ENCODE measurements at places on chromosomes 16 and 17.

DNA sequence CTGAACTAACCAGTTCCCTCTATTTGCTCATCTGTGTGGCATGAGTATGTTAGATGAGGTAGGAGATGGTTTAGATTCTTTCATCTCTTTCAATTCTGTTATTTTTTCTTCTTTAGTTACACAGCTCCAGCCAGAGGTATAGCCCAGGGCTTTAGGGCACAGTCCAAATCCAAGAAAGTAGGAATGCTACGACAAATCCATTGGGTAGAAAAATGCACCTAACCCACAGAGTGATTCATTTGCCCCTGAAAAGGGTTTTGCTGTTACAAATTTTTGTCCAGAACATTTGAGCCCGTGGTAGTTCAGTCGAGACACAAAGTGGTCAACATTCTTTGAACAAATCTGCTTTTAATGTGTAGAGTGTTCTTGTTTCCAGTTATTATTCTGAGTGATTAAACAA is 250.7 kb downstream of the HS3ST3A1 start:
- peak; percentile 69 for DNase-seq

DNA sequence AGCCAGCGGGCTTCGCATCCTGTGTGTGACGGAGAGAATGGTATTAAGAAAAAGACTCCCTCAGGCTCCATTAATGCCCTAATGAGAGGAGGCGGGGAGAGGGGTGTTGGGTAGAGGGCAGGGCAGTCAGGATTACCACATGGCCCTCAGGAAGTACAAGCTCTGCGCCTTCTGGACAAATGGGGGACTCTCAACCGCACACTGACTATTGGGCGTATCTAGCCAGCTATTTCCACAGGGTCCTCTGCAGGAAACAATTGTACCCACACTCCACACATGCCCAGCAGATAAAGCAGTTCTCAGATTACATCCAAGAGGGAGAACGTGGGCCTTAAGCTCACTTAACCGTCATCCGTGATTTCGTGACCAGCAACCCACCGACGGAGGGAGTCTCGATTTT is 14.7 kb downstream of the NXN start:
- no peak for DNase-seq

- no peak for DNase-seq
Measured at GRCh38 chr16:64437706-64438324, 684.0 kb downstream of the CDH11 start.

GRCh38 chr16:352547-353403 is at the start of gene AXIN1:
AXIN1 (minus strand) TSS chr16:352723; CDS start chr16:347025, 5,698 bp downstream.
- peak; percentile 100 for DNase-seq

DNA sequence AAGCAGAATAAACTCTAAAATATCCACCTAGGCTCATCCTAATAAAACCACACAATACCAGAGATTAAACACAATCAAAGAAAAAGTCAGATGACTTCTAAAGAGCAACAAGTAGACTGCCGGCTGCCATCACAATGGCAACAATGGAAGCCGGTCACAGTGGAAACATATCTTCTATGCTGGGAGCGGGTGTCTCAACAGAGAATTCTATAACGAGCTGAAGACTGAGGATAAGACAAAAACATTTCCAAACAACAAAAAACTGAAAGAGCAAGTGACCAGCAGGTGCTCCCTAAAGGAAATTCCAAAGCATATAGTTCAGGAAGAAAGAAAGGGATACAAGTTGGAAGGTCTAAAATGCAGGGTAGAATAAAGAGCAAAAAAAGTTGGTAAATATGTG is 8.9 kb downstream of the NSMCE1 start:
- DNase-seq: no peak

- DNase-seq: no peak
Measured at GRCh38 chr16:58198803-58199411, 1.0 kb upstream of the CSNK2A2 start.

DNA sequence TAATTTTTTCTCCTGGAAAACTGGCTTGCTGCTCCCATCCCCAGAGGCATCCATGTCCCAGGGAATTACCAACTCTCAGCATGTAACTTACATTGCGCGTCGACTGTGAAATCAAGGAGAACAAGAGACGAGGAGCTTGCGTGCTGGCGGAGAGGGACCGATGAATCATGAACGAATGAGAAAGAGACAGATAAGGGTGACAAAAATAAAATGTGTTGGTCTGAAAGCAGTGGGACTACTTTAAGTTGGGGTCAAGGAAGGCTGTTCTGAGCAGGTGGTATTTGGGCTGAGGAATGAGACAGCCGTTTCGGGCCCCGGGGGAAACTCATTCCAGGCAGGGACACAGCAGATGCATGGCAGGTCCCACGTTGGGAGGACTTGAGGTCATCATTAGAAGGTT is 22.5 kb downstream of the ABAT start:
- DNase-seq: no peak

GRCh38 chr17:68398691-68399637 is 58.3 kb downstream of the WIPI1 start:
- peak; percentile 80 for DNase-seq

- DNase-seq: peak; percentile 90
Measured at GRCh38 chr17:40363111-40363827, 1.3 kb downstream of the GJD3 start.

DNA sequence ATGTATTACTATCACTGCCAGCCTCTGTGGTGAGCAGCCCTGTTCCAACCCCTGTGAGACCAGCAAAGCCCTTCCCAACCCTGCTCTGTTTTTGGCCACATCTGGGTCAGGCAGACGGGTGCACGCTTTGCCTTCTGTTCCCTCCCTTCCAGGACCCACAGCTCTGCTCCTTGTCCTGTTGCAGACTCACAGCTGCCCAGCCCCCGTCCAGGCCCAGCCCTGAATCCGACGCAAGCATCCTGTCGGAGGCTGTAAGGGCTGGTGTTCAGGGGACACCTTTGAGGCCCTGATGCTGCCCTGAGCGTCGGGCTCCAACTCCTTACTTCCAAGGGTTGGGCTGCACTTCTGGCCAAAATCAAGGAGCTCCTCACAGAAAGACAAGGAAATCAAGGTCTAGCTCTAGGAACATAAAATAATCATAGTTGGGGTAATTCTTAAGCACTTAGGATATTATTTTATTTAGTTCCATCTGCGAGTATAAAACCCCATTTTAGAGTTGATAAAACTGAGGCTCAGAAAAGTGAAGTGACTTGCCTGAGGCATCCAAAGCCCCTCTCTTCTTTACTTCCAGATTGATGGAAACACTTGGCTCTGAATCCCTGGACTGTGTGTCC is 14.3 kb upstream of the SRCIN1 start:
- DNase-seq: no peak

DNA sequence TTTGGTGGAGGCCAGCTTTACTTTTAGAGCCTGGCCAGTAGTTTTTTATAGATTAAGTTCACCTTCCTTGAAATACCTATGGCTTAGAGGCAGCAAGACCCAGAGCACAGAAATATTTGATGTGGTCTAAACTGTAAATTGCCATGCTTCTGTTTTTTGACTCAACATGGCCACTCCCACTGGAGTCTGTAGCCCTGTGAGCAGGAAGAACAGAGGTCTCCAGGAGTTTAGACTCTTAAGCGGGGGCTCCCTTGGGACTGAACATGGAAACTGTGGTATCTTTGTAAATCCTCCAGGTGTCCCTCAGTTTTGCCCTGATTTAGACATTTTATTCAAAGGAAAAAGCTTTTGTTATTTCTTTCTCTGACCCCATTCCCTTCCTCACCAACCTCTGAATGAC is 145.6 kb downstream of the FTO start:
- no peak for DNase-seq
